ENCODE measurements at places on chromosomes 1 and 21.

GRCh38 chr1:154342132-154342531 is 16.8 kb downstream of the ATP8B2 start:
- DNase-seq: no peak

- DNase-seq: no peak
Measured at GRCh38 chr1:94858276-94858675, 38.1 kb downstream of the SLC44A3 start.

DNA sequence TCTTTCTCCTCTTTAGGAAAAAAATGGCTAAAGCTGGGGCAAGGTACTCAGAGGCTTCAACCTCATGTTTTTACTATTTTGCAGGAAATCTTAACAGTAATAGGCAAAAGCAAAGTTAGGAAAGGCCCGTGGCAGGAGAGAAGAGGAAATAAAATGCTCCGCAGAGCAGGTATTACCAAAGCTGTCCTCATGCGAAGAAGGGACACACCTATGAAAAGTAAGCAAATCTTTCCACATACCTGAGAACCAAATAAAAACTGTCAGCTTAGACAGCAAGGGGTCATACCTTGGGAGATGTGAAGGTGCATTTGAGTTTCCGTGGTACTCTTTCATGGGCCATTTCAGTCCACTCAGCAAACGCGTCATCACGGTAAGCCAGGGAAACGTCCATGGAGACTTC is 73.5 kb downstream of the WLS start:
- DNase-seq: no peak

GRCh38 chr1:192545896-192546521 is 29.6 kb upstream of the RGS1 start:
- DNase-seq: no peak

DNA sequence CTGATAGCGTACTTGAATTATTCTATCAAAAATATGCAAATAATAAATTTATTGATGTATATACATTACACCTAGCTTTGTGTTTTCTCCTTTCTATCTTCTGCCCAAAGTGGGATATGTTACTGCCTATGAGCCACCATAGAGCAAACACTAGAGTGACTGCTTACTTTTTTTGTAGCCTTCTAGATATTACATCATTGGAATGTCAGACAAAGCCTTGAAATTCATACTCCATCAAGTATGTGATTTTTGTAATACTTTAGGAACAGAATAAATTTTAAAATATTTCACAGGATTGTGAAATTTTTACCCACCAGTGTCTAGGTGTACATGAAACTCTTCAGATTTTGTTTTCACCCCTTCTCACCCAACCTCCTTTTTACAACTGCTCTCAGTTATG is 787.6 kb downstream of the USP25 start:
- no peak for DNase-seq

- DNase-seq: no peak
Measured at GRCh38 chr1:17629460-17629859, 90.0 kb downstream of the ARHGEF10L start.
